GM13977 (cell line): ENCODE measurements at places on chromosomes 2 and 18.

DNA sequence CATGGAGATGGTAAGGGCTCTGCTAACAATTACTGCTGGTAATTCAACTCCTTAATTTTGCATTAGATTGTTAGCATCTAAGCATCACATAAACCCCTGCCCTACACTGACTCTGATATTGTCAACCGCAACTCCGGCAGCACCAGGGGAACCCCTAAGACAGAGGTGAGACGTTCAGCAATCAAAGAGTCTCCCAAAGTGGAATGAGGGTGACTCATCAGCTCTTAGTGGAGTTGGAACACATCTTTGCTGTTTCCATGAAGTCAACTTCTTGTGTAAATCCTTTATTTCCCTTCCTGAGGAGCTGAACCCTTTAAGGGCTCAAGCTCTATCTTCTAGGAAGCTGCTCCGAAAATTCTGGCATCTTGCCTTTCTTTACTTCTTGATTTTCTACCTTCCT lies 52.1 kb downstream of the ABCG8 start:
- no peak for DNase-seq

GRCh38 chr2:3365219-3365618 lies 12.4 kb downstream of the EIPR1 start:
- no peak for DNase-seq

DNA sequence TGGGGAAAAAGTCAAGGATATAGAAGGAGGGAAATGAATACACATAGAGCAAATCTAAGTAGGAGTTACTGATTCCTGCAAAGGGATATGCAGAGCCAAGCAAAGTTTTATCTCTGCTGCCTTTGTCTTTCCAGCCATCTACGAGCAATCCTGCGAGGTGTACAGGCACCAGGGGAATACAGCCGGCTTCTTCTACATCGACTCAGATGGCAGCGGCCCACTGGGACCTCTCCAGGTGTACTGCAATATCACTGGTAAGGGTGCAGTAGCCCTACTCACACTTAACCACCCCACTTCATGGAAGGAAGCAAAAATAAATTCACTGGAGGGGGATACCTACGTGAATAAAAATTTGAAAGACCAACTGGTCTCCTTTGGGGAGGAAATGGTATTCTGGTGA lies 584.6 kb downstream of the CNTNAP5 start:
- DNase-seq = no peak

- DNase-seq = no peak
Observed at GRCh38 chr2:78775291-78775690, 250.2 kb upstream of the REG3G start.

DNA sequence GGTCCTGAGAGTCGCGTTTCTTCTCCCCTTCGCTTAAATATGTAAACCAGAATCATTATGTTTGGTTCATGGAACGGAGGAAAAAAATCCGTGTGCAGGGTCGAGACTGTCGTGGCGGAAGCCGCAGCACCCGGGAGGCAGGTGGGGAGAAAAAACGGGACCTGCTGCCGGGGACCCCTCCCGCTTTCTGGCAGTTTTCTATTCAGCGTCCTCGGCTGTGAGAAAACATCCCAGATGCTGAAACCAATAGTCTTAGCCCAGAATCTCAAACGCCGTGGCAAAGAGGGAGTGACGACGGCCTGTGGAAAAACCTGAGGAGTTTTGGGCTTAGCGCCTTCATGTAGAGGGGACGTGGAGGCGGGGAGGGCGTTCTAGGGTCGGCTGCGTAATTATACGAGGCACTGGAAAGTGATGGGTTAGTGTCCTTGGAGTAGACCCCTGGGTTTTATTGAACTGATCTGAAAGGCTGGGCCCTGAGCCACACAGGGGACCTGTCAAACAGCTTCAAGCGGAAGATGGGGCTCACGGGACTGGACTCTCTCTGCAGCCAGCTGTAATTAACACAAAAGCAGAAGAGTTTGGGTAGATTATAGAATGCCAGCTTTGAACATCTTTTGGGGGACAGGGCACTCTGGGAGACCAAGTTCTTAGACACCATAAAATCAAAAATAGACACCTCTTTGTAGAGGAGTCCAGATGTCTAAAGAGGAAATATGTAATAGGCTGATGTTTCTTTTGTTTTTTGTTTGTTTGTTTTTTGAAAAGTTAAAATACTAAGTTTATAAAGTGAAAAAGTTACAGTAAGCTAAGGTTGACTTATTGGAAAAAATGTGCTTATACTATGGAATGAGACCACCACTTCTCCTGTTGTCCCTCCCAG lies 834 bp upstream of the BUB1 start:
- DNase-seq = peak; percentile 33

GRCh38 chr2:219405958-219406860 lies 12.0 kb upstream of the DES start:
- no peak for DNase-seq

GRCh38 chr2:193276988-193277387 lies 1082.3 kb upstream of the TMEFF2 start:
- DNase-seq = no peak

DNA sequence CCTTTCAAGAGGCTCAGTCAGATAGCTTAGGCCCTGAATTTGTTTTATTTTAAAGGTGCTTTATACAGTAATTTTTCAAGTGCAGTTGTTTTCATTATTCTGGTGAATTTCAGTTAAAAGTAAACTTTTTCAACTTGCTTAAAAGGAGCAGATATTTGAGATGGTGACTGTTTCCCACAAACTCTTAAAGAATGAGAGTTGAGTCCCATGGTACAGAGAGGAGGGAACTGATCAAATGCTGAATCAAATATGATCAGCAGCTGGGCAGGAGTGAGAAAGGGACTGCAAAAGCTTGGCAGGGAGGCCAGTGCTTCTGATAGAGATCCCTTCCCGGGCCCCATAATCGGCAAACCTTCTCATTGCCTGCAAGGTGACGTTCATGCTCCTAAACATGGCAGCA lies 91.2 kb downstream of the KCNS3 start:
- no peak for DNase-seq

- no peak for DNase-seq
Observed at GRCh38 chr2:99811544-99811943, 321.7 kb upstream of the REV1 start.

DNA sequence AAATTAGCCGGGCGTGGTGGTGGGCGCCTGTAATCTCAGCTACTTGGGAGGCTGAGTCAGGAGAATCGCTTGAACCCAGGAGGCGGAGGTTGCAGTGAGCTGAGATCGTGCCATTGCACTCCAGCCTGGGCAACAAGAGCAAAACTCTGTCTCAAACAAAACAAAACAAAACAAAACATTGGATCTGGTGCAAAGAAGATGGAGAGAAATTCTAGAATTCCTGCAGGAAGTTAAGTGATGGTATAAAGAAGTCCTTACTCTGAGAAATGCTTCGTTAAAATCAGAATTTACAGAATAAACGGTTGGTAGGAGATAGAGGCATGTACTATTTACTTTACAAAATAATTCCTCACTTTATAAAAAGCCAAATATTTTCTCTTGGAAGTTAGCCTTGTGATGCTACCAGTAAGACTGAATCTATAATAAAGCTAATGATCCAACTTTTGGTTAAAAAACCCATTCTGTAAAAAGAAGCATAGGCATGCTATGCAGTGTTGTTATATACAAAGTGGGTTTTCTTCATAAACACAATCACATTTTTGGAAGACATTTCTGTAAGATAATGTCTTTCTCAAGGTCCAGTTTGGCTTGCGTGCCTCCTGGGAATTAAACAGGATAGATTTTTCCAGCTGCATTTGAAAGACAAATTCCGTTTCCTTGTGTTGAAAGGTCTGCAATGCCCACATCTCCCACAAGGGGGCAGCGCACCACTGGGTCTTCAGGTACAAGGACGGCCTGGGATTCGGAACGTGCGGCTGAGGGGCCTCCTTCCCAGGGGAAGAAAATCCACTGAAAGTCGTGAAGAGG lies 35.6 kb upstream of the PNO1 start:
- DNase-seq = peak; percentile 46

DNA sequence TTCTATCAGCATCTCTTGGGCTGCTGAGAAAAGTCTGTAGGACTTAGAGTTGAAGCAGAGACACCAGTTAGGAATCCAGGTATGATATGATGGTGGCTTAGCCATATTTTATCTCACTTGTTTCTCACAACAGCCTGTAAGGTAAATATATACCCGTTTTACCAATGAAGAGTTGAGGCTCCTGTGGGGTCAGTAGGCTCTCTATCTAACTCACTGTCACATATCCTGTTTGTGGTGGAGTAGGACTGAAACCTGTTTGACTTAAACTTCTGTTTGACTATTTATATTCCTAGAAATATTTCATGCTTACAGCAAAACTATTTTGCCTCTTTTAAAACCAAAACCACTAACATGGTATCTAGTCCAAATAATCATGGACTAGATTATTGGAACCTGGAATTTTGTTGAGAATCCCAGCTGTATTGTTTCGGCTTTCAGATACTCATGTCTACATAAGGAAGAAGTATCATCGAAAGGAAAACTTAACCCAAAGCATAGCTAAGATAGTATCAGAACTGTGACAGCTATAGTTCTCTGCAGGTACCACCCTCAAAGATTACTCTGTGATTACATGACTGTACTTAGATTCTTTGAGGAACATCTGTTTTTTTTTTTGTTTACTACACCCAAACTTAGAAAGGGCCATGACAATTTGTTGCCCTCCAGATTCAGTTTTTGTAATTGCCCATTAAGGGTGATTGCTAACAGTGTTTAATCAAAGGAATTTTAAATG lies 216.1 kb upstream of the THUMPD2 start:
- DNase-seq = no peak

- peak; percentile 35 for DNase-seq
Observed at GRCh38 chr2:70480468-70480867, 73.2 kb downstream of the TGFA start.

GRCh38 chr18:69948919-69949537 lies 1.4 kb upstream of the CD226 start:
- peak; percentile 51 for DNase-seq

GRCh38 chr2:65374575-65374974 lies 57.8 kb downstream of the SPRED2 start:
- DNase-seq = no peak

DNA sequence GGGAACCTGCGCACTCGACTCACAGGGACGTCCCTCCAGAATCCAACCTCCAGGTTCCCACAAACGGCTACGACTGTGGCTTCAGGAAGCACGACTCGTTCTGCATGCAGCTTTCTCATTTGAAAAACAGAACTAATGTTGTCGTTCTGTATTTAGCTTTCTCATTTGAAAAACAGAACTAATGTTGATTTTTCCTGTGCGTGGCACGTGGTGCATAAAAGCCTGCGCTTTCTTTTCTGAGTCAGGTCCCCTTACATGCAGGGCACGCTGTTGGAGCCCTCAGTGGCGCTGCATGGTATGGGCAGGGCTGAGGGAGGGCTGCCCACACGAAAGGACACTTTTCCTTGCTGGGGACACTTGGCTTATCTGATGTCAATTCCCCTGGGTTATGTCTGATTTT lies 124.3 kb downstream of the TMEM18 start:
- no peak for DNase-seq

GRCh38 chr18:45467945-45468344 lies 147.3 kb upstream of the SLC14A2 start:
- DNase-seq = no peak

DNA sequence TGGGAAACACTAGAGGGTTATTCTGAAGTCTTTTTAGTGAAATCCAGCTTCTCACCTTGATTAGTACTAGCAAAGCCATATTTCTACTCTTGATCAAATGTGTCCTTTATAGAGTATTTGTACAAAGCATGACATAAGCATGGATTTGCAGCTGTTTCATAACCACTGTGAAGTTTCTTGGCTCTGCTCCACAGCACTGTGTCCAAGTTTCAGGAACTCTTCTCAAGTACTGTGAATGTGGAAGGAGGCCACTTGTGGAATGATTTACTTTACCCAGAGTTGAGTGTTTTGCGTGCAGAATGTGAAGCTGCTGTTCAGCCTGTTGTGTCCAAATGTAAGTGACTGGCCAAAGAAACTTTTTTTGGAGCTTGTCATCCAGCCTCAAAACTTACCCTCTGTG lies 16.2 kb upstream of the MAPRE2 start:
- DNase-seq = no peak

DNA sequence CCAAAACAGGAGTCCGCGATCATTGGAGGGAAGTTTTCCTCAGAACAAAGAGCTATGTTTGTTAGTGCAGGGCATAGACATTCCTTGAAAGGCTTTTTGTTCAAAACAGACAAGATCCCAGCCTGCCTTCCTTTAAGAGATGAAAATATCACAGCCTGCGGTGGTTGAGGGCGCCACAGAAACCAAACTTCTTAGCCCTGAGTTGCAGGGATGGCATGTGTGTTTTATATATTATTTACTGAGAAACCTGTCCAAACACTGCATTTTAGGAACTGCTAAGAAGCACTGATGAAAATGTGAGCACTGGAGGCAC lies 57.5 kb upstream of the TMEM178A start:
- DNase-seq = no peak

- DNase-seq = no peak
Observed at GRCh38 chr2:227436436-227437174, 35.4 kb upstream of the AGFG1 start.

DNA sequence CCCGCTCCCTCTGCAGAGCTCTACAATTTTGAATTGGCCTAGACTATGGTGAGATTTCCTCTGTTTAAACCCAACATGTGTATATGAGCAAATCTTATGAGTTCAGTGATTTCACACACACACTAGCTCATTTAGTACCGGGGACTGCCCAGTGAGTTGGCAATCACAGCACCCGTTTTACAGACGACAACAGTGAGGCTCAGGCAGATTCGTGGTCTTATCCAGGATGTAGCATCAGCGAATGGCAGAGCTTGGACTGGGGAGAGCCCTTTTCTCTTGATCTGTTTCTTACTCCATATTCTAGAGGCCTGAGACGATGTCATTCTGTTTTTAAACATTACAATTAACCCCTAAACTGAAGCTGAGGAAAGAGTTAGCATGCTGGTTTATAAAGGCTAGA lies 419.9 kb downstream of the NBAS start:
- DNase-seq = no peak

DNA sequence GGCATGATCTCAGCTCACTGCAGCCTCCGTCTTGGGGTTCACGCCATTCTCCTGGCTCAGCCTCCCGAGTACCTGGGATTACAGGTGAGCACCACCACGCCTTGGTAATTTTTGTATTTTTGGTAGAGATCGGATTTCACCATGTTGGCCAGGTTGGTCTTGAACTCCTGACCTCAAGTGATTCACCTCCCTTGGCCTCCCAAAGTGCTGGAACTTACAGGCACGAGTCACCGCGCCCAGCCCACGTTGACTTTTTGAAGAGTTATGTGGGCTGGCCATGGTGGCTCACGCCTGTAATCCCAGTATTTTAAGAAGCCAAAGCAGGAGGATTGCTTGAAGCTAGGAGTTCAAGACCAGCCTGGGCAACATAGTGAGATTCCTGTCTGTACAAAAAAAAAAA lies 20.8 kb downstream of the CCL20 start:
- DNase-seq = no peak

- DNase-seq = peak; percentile 16
Observed at GRCh38 chr18:35038881-35039491, 2.2 kb upstream of the MAPRE2 start.

- no peak for DNase-seq
Observed at GRCh38 chr2:144132357-144132756, 387.6 kb downstream of the ZEB2 start.

DNA sequence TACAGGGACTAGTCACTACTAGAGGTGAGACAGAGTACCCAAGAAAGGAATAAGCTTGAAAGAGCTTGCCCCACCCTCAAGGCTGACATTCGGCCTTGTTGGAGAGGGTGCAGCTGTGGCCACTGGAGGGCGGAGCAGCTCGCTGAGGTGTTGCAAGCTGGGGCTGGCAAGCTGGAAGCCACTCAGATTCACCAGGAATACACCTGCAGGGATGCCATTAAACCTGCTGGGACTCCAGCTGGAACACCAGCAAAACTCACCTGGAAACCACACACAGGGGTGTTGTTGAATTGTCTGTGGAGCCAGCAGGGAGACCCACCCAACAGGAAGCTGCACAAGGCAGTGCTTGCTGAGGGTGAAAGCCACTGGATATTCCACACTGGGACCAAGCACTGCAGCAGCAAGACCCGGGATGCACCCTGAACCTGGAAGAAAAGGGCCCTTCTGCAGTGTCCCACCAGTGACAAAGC lies 26.1 kb downstream of the KCTD18 start:
- DNase-seq = peak; percentile 47
